ENCODE measurements at places on chromosomes 13 and 19.

- no peak for DNase-seq
Observed at GRCh38 chr13:106314417-106314816, 221.0 kb downstream of the EFNB2 start.

DNA sequence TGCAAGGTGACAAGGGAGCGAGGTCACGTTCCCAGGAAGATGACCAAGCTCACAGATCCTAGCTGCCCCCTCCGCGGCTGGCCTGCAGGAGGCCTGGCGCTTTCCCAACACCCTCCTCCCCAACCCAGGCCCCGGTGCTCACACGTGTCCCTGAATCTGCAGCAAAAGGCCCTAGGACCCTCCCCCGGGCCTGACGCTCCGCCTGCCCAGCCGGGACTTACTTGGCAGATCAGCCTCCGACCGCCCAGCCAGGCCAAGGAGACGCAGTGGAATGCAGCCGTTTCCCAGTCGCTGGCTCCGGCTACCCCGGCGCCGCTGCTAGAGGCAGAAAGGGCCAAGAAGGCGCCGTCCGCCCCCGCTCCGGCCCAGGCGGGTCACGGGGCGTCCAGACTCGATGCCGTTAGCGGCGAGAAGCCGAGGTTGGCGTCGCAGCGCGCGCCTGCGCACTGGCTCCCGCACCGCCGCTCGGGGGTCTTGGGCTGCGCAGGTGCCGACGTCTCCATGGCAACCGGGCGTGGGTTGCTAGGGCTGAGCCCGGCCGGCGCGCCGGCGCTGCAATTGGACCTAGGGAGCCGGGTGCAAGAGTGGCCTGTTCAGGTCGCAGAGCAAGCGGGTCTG, at the start of gene PNMA8A:
PNMA8A (minus strand) TSS at position 448 of the 618 bp plus-strand sequence. CDS start 528 bp downstream, outside the sequence.
- DNase-seq = no peak

DNA sequence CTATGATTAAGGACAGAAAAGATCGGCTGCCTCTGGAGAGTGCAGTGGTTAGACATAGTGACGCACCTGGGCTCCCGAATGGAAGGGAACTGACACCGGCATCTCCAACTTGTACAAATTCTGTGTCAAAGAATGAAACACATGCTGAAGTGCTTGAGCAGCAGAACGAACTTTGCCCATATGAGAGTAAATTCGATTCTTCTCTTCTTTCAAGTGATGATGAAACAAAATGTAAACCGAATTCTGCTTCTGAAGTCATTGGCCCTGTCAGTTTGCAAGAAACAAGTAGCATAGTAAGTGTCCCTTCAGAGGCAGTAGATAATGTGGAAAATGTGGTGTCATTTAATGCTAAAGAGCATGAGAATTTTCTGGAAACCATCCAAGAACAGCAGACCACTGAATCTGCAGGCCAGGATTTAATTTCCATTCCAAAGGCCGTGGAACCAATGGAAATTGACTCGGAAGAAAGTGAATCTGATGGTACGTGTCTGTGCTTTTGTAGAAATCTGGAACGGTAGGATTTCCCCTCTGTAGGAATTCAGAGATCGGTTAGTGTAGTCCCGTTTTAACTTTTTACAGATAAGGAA, 16.9 kb downstream of the ERCC5 start:
- no peak for DNase-seq

- DNase-seq = no peak
Observed at GRCh38 chr13:37510441-37510840, 88.1 kb downstream of the POSTN start.

DNA sequence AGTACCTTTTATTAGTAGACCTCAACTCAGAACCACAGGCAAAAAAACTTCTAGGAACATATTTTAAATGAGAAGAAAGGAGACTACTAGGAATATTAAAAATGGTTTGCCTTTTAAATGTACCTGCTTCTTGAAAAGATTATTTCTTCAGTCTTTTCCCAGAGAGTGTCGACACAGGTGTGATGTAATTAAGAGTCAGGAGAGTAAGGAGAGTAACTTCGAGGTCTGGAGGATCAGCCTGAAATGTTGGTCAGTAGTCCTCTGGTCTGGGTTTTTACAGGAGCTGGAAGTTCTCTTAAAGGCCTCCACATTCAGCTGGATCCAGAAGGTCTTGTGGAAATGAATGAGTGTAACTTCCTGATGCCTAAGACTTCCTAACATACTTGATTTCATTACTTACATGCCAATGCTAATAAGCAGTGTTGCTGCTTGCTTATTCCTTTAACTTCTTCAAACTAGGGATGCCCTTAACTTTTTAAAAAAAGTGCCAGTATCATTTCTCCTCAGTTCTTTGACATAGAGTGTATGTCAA, at the start of gene KCTD4:
KCTD4 (minus strand) TSS at position 345 of the 532 bp plus-strand sequence. CDS start 6,478 bp downstream, outside the sequence.
- DNase-seq = no peak

DNA sequence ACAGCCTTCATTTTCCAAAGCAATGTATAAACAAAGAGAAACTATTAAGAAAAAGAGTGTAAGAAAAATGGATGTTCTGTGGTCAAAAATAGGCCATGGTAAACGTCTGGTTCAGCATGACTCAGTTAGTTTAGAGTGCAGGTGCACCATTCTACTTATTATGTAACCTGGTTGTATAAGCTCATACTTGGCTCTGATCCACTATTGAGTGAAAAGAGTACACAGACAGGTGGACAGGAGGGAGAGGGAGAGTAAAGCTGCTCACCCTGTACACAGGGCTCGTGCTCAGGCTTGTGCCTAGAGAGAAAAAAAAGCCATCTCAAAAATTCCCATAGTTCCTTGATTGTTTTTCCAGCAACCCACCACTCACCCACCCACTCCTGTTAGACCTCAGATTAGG, 85.8 kb upstream of the ZNF91 start:
- DNase-seq = no peak

DNA sequence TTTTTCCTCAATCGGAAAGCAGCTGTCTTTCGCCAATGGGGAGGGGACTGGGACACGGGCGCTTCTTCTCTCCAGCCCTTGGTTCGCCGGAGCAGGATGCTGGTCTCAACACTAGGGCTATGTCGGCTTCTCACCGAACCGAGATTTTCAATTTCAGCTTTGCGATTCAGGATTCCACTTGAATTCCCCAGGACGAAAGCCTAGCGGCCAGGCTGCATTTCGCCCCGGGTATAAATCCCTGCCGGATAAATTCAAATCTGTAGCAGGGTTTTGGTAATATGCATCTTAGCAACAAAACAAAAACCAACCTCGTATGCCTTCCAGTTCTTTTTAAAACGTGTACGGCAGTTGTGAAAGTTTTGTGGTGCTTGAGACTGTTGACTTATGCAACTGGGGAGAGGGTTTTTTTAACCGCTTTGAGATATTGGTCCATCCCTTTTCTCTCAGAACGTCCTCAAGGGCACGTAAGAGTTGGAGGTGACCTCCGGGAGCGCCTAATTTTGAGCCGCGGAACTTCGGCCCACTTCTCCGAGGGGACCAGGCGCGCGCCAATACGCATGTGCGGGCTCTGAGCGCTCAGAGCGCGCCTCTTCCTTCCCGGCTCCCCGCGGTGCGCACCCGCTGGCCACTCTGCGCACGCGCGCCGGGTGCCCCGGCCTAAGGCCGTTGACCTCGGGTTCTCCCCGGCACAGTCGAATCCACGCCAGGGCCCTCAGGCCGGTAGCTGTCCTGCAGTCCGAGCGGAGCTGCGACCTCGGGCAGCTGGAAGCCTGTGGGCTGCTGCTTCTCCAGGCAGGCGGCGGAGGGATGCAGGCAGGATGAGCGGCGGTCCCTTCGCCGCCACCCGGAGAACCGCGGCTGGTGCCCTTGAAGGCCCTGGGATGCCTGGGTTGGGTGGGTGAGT, 7.6 kb downstream of the POU4F1 start:
- DNase-seq = no peak

DNA sequence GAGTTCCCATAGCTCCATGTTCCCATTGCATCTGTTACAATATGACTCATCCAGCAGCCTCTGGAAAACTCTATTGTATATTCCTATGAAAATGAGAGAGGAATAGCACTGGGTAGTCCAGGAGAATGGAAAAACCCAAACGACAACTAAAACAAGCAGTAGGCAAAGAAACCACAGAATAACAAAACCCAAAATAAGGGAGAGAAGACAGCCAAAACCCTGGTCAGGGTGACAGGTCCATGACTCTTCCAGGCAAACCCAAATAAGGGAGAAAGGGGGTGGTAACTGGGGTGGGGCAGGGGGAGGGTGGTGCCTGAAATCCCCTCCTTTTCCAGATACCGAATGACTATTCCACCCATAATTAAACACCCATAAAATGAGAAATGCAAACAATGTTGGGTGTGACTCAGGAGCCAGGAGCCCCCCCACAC, 4.0 kb upstream of the ZNF8 start:
- no peak for DNase-seq

- no peak for DNase-seq
Observed at GRCh38 chr13:26976313-26976712, 195.3 kb downstream of the USP12 start.

- no peak for DNase-seq
Observed at GRCh38 chr19:48403606-48404005, 10.1 kb downstream of the GRIN2D start.

DNA sequence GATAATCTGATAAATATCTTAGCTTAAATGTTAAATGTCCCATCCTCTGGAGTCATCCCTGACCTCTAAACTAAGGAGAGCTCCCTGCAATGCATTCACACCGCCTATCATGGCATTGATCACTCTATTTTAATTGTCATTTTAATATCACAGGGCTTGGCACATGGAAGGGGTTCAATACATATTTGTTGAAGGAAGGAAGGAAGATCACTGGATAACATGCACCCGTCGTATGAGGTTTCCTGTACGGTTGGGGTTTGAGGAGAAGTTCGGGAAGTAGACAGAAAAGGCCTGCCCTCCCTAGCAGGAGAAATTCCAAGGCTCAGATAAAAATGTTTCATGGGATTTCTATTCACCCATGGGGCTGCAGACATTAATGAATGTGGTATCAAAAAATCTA, 102.0 kb downstream of the MBNL2 start:
- DNase-seq = no peak

DNA sequence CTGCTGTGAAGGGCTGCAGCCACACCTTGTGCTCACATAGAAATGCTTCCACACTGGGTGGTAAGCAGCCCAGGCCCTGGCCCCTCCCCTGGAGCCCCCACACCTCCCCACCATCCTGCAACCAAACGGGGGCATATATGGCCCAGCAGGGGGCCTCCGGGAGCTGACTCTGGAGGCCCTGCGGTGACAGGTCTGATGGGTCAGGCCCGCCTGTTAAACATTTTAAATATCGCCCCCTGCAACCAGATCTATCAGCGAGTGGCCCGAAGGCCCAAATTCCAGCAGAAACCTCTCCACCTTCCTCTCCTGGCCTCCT, 48.0 kb upstream of the KATNAL1 start:
- DNase-seq = no peak

- no peak for DNase-seq
Observed at GRCh38 chr19:15378534-15379082, 979 bp downstream of the AKAP8 start.

DNA sequence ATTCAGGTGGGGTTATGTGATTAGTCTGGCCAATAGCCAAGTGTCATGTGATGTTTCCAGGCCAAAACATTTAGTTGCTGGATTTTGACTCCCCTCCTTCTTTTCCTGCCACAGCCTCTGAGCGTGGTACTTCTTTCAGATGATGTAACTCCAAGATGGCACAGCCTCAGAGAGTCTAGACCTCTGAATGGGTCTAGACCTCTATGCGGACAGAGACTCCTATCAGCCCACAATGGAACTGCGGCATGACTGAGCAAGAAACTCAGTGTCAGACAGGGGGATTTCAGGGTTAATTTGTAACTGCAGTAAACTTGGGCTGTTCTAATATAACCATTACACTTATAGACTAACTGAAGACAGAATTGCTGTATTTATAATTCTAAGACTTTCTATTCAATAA, 42.6 kb upstream of the ZDHHC20 start:
- DNase-seq = no peak

DNA sequence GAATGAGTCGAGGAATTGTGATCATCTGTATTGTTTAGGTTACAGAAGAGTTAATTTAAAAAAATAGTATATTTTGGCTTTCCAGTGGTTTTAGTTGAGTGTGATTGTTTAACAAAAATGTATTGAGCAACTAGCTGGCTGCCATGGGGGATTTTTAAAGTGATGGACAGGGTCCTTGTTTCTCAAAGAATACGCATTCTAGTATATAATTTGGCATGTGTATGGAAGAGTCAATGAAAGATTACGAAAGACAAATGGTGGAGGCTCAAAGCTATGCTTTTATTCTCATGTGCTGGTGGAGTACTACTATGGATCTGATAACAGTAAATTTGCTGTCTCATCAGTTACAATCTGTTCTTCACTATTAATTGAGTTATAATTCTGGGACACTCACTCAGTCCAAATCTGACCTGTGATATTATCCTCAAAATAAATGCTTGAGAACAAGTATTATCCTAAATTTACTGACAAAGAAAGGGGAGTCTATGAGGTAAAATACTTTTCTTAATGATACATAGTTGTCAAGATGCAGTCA, 240.0 kb downstream of the GPC6 start:
- DNase-seq = no peak

- no peak for DNase-seq
Observed at GRCh38 chr13:23934520-23934919, 37.2 kb upstream of the C1QTNF9B start.

- DNase-seq = no peak
Observed at GRCh38 chr19:48194041-48194843, 23.8 kb downstream of the ZSWIM9 start.

DNA sequence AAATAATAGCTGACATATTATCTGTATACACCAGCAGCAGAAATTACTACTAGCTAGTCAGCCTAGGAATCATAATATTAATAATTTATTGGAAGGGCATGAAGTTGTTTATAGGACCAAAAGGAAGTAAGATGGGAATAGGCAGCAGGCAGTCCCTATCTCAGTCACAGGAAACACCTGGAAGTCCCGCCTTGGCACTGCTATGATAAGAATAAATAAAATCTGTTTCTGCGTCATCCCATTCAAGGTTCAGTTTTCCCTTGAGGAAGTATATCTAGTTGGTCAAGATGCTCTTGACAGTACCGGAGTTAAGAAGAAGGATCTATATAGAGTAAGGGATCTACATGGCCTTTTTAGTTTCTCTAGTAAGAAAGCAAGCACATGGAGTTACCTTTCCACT, 830.8 kb downstream of the DIAPH3 start:
- no peak for DNase-seq

GRCh38 chr13:62320129-62321108, 904.8 kb upstream of the PCDH20 start:
- no peak for DNase-seq

- no peak for DNase-seq
Observed at GRCh38 chr13:95181586-95181985, 119.7 kb downstream of the ABCC4 start.

DNA sequence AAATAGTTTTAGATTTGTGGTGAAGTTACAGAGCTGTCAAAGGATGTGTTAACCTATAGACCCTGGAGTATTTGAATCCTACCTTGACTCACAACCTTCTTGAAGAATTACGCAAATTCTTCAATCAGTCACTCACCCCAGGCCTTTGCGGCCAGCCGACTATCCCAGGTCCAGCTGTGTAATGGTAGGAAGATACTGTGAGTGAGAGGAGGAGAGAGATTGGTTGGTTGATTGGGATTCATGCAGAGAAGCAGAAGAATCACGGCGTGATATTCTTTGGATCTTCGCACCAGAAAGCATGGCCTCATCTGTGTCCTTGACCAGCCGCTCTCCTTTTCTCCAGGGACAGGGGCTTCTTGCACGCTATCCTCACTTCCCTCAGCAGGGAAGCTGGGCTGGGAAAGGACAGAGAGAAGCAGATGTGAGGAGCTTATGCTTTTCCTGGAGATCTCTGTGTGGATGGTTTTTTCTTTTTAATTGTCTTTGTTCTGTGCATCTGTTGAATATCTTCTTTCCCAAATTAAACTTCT, 249.1 kb downstream of the GGACT start:
- no peak for DNase-seq

All from AG09319 (cell line).